Right cardiac atrium (tissue), 5 donors: ENCODE measurements at places on chromosomes 4 and X.

- peak; percentile 61 for DNase-seq
These were observed 7.4 kb downstream of the GAB1 start for GRCh38 chr4:143344041-143344440.

- no peak for DNase-seq
These were observed 34.5 kb downstream of the HTT-AS start for GRCh38 chr4:3039706-3040366.

DNA sequence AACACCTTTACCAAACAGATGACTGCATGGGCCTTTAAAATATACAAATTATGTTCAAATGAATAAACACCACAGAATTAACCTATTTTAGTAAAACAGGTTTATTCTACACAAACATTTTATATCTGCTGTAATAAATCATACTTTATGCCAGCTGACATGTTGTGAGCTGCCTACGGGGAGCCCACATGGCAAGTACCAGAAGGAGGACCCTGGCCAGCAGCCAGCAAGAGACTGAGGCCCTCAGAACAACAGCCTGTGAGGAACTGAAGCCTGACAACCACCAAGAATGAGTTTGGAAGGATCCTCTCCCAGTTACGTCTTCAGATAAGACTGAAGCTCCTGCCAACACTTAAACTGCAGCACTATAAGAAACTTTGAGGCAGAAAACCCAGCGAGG, 377.0 kb downstream of the PDGFC start:
- peak; percentile 83 for DNase-seq

DNA sequence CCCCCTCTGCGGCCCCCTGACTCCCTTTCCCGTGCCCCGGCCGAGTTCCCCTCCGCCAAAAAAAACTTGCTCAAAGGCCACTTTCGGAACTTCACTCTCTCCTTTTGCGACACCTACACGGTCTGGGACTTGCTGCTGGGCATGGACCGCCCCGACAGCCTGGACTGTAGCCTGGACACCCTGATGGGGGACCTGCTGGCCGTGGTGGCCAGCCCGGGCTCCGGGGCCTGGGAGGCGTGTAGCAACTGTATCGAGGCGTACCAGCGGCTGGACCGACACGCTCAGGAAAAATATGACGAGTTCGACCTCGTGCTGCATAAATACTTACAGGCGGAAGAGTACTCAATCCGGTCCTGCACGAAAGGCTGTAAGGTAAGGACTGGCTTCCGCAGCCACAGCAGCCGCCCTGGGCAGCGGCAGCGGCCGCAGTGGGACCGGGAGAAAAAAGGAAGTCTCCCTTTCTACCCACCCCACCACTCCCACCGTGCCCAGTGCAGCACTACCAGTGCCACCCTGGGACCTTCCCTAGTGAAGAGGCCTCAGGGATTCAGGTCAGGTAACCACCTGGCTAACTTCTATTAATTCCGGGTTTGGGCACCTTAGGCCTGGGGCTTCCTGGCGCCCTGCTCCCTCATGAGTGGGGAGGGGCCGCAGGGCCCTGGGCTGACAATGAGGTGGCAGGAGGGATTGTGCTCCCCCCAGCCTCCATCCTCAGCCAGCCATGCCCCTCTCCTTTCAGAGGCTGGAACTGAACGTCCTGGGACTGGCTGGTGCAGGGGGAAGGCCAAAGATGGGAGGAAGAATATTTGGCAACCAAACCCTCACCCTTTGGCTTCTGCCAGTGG, 1.9 kb downstream of the NALF2 start:
- peak; percentile 40 for DNase-seq
